ENCODE measurements at places on chromosomes 16 and 17.

- DNase-seq: no peak
Observed at GRCh38 chr17:10216213-10216938, 18.0 kb upstream of the GAS7 start.

GRCh38 chr16:85832570-85833218 lies 33.2 kb downstream of the COX4I1 start:
- DNase-seq: no peak

GRCh38 chr16:23274968-23275367 lies 27.1 kb upstream of the SCNN1B start:
- DNase-seq: no peak

GRCh38 chr16:505479-506245 lies 21.9 kb upstream of the CAPN15 start:
- DNase-seq: no peak

GRCh38 chr16:9821331-9821730 lies 360.9 kb downstream of the GRIN2A start:
- no peak for DNase-seq

DNA sequence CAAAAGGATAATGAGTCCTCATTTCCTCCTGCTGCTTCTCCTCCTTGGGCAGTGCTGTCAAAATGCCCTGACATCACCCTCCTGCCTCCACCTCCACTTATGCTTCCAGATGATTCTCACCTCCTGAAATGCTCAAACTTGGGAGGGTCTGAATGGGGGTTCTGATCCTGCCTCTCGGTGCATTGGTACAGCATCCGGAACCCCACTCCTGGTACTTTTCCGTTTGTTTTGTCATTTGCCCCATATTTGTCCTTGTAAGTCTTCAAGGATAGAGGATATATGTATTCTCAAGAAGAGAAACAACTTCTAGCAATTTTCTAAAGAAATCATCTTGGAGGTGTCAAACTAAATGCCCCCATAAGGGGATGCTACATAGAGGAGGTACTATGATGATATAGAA lies 148.3 kb downstream of the SHISA9 start:
- DNase-seq: no peak

GRCh38 chr17:72754513-72754912 lies 338.0 kb downstream of the SLC39A11 start:
- no peak for DNase-seq

- DNase-seq: no peak
Observed at GRCh38 chr17:1919201-1919600, 89.4 kb downstream of the RPA1 start.

- no peak for DNase-seq
Observed at GRCh38 chr16:23131931-23132621, 17.2 kb downstream of the USP31 start.

- no peak for DNase-seq
Observed at GRCh38 chr16:686459-687260, 2.5 kb upstream of the JMJD8 start.

- DNase-seq: no peak
Observed at GRCh38 chr16:68700120-68700519, 37.0 kb upstream of the CDH1 start.

GRCh38 chr17:79830303-79830702 lies 8.9 kb downstream of the CBX4 start:
- no peak for DNase-seq

DNA sequence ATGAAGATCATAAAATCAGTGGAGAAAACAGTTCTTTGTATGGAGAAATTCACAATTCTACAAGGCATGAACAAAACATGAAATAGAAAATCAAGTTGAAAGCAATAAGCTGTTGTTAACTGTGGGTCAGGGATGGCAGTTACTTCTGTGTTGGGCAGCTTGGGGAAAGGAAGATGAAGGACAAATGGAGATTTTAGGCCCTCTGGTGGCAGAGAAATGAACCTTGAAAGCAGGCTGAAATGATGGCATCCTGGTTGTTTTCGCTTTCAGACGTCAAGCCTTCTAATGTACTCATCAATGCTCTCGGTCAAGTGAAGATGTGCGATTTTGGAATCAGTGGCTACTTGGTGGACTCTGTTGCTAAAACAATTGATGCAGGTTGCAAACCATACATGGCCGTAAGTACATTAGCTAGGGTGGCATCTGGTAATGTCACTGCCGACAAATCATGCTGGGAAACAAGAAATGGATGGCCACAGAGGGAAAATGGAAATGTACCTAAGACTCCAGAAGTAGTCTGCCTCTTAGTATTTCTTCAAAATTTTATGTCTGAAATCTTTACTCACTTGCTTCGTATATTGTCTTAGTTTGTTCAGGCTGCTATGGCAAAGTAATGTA lies 108.9 kb downstream of the MAP2K6 start:
- peak; percentile 34 for DNase-seq

DNA sequence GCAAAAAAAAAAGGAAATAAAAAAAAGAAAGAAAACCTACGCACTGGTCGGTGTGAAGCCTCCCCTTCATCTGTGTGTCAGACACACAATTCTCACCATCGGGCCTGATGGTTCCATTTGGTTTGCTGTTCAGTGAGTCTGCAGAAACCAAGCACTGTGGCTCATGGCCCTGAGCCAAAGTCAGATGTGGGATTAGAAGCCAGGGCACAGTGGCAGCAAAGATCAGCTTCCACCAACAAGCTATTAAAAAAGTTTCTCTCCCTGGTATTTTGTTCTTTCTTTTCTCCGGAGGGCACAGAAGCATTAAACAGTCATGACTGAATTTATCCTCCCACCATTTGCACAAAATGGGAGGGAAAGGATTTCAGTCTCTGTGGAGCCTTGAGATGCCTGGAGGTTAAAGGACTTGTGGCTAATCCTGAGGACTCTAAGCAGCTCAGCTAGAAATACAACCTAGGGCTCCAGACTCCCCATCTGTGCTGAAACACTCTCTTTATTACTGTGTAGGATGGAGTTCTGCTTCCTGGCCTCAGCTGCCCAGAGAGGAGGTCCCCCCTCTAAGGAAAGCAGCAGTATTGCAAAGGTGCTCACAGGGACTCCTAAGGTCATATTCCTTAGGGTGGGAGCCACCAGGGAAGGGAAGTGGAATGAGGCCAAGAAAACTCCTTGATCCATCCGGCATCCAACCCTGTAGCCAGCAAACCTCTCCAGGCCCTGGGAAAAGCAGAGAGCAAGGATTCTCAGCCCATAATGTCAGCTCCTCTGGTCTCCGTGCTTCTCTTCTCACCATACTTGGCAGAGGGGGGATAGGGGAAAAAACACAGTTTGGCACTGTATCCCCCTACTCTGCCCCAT lies 28.2 kb downstream of the SLC39A11 start:
- no peak for DNase-seq

DNA sequence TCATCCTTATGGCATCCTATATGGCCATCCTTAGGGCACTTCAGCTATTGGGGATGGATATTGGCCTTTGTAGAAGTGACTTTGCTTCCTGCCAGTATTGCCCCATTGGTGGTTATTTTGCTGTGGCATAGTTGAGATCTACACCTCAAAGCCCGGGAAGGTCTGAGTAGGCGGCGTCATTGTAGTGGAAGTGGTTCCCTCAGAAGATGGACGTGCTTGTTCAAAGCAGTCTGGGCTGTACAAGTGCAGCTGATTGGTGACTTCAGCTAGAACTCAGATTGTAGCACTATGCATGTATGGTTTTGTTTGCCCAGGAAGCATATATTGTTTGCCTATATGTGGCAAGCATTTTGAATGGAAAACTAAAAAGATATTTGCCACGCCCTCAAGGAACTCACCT lies 83.2 kb downstream of the TMC6 start:
- no peak for DNase-seq

- no peak for DNase-seq
Observed at GRCh38 chr16:85915125-85915845, 16.3 kb downstream of the IRF8 start.

DNA sequence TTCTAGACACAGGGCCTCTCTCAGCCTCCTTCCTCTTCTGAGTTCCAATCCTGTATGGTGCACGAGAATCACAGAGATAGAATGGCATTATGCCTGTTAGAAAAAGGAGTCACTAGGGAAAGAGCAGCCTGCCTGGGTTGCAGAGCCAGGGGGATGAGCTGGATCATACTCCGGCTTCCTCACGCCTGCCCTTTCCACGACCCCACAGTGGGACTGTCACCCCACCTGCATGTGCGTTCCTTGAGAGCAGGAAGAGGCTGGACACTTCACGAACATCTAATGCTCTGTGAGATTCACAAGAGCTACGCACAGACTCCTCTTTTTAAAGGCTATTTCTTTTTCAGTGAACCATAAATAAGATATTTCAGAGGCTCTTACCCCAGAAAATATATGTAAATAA lies 54.8 kb downstream of the N4BP1 start:
- no peak for DNase-seq

DNA sequence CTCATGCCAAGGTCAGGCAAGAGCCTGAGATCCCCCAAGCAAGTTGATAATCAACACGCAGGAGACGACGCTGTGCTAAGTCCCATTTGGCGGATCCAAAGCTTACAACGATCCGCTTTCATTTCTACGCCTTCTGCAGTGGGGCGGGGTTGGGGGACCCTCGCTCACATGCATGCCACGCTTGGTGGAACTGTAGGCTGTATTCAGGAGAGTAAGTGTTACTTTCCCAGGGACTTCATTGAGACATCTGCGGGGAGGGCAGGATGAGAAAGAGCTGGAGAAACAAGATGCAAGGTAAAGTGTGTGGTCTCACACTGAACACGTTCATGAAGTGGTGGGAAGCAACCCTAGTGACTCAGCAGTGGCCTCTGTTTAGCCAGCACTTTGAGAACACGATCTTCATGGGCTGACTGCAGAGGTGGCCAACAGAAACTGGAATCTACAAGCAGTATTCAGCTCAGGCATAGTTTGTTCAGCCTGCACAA lies 100.5 kb downstream of the XYLT1 start:
- no peak for DNase-seq

GRCh38 chr16:57151369-57151768 lies 34.5 kb downstream of the PSME3IP1 start:
- DNase-seq: no peak

DNA sequence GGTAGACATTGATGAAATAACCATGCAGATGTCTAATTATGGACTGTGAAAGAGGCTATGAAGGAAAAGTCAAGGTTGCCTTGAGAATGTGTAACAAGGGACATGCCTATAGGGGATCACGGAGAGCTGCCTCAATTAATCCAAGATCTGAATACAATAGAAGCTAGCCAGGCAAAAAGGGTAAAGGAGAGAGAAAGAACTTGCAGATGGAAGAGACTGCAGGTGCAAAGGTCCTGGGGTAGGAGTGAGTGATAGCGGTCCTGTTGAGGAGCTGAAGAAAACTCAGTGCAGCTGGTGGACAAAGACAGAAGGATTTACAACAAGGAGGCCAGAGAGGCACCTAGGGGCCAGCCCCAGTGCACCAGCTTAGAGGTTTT lies 15.9 kb upstream of the TNS4 start:
- no peak for DNase-seq

DNA sequence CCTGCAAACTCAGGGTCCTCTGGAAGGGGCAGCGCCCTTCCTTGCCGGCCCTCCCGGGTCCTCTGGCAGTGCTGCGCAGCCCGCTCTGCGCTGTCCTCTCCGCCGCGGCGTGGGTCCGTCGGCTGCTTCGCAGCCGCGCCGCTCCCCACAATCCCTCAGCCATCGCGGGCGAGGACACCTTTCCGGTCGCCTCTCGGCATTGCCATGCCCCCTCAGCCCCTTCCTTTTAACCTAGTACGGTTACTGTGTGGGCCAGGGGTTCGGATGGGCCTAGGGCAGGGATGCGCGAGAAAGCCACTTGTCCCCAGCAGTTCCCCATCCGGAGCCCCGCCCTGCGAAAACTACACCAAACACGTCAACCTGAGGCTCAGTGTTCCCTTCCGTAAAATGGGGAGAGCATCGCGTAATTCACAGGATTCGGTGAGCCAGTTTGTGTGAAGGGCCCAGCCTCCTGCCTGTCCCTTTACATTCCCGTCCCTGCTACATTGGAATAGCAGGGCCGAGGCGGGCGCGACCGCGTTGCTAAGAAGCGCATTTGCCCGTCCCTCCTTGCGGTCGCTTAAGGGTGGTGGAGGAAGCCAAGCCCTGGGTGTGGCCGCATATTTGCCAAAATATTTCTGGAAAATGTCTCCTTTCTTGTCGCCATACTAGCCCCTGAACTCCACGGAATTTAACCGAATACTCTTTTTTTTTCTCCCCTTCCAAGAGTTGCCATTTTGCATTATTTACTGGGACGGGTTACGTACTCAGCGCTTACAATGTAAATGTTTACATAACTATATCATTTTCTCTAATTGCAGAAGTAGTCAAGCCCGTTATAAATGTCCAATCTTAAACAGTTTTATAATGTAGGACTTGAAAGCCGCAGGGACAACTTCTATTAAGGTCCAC lies 13.2 kb downstream of the COPZ2 start:
- DNase-seq: no peak

Data from amniotic stem cell (primary cell).